ENCODE measurements at places on chromosomes 11 and 22.
A peak's percentile ranks its signal among the peaks of the same experiment; 100 is the strongest.

GRCh38 chr11:77009533-77010160, 24.6 kb upstream of the B3GNT6 start:
- H3K4me3 ChIP-seq = no peak overlapping the region
- no peak overlapping the region for H3K27ac ChIP-seq
- H3K4me1 ChIP-seq = no peaks in the 10 kb centered on the region

DNA sequence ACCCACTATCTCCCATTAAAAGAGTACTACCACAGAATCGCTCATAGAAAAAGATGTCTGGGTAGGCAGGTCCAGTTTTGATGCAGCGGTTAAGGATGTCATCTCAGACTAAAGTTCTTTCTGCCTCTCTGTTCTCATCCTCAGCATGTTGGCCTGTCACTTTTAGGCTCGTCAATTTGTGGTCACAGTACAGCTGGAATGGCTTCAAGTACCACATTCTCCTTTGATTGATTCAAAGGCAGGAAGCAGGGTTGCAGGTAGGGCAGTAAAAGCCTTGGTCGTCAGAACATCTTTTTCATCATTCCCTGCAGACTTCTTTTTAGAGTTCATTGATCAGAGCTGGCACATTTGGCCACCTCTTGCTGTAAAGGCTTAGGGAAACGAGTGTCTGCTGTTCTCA, 28.7 kb downstream of the SDHD start:
- no peak overlapping the region for H3K27ac ChIP-seq
- H3K4me3 ChIP-seq = no peak overlapping the region
- no peaks in the 10 kb centered on the region for H3K36me3 ChIP-seq
- no peaks in the 10 kb centered on the region for H3K27me3 ChIP-seq
- no peaks in the 10 kb centered on the region for H3K4me1 ChIP-seq

- peaks cover 6% of the 10 kb centered on the region for H3K36me3 ChIP-seq
- no peaks in the 10 kb centered on the region for H3K4me1 ChIP-seq
- no peak overlapping the region for H3K27ac ChIP-seq
Measured at GRCh38 chr11:113764527-113765219, 8.8 kb downstream of the ZW10 start.

- H3K27ac ChIP-seq = peak overlapping the region; percentile 65
- no peak overlapping the region for H3K4me3 ChIP-seq
- DNase-seq = no peak
Measured at GRCh38 chr11:128497061-128497775, 90.1 kb downstream of the ETS1 start.

- no peak overlapping the region for H3K27ac ChIP-seq
- no peaks in the 10 kb centered on the region for H3K27me3 ChIP-seq
- peak; percentile 3 for DNase-seq
- H3K4me3 ChIP-seq = no peak overlapping the region
- H3K4me1 ChIP-seq = no peaks in the 10 kb centered on the region
Measured at GRCh38 chr11:74566146-74566960, 26.0 kb upstream of the POLD3 start.

Data from spinal cord (tissue), 10 donors.